ENCODE measurements at places on chromosomes 16 and 17.

GRCh38 chr16:23690771-23691482 lies 12.2 kb downstream of the PLK1 start:
- DNase-seq: no peak

DNA sequence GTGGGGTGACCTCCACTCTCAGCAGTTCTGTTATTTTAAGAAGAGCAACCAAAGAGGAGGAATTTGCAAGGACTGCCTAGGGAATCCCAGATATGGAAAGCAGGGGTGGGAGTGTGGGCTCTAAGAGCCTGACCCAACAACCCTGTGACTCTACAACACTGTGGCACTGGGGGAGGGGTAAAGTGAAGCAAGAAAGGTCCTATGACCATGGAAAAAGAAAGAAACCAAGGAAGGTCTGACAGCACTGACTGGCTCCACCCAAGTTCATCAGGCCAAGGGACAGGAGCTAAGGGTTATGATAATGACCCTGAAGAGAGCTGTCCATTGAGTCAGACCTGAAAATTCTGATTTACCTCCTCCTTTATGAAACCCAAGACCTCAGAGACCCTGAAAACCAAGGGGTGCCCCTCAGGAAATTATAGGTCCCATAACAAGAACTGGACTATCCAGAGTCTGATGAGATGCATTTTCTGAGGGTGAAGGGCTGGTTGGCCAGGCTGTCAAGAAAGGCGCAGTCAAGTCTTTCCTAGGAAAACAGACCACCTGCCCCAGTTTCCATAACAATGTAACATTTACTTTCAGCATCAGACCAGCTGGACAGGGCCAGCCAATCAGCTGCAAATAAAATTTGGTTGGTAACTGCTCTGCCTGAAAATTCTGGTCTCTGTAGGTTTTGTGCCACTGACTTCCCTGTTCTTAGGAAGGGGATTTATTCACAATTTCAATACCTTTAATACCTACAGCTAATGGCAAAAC lies 53.8 kb upstream of the MTMR4 start:
- DNase-seq: no peak

GRCh38 chr17:51251010-51251409 lies 8.8 kb downstream of the MBTD1 start:
- no peak for DNase-seq

DNA sequence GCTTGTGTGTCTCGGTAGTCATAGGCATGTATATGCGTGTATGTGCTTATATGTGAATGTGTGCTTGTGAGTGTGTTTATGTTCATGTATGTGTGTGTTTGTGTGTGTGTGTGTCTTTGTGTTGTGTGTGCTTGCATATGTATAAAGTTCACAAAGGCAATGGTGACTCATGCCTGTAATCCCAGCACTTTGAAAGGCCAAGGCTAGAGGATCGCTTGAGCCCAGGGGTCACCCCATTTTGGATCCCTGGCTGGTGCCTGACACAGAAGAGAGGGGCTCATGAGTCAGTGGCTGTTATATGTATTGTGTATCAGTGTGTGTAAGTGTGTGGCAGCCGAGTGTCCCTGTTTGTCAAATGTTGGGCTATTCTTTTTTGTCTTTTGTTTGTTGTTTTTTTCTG lies 69.3 kb downstream of the ABCC1 start:
- DNase-seq: no peak

DNA sequence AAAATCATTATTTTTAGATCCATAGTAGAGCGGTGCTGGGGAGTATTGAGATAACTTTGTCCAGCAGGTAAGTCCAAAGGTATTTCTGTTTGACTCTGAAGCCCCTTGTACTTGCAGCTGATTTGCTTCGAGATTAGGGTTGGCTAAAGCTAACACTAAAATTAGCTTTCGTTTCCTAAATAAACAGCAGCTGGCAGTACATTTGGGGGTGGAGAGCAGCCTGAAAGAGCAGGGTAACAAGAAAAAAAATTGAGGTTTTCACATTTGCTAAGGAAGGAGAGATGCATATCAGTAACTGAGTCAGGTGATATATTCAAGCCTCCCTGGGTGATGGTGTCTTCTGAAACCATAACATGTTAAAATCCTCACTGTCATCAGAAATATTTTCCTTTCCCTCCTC lies 37.4 kb upstream of the TMC5 start:
- DNase-seq: no peak

GRCh38 chr16:57529391-57530103 lies 6.8 kb downstream of the CCDC102A start:
- DNase-seq: no peak

- DNase-seq: no peak
Observed at GRCh38 chr17:62966426-62967204, 580 bp downstream of the TANC2 start.

DNA sequence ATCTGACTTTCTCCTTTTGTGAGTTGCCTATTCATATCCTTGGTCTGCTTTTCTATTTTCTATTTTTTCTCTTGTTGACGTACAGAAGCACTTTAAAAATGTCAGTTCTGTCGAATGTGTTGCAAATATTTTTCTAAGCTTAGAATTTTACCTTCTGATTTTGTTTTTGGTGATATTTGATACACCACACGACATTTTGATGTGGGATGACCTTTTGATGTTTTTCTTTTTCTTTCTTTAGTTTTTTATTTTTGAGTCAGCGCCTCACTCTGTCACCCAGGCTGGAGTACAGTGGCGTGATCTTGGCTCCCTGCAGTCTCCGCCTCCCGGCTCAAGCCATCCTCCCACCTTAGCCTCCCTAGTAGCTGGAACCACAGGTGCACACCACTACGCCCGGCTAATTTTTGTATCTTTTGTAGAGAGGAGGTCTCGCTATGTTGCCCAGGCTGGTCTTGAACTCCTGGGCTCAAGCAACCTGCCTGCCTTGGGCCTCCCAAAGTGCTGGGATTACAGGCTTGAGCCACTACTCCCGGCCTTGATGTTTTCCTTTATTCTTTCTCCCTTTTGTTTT lies 39.6 kb downstream of the WSB1 start:
- DNase-seq: no peak

DNA sequence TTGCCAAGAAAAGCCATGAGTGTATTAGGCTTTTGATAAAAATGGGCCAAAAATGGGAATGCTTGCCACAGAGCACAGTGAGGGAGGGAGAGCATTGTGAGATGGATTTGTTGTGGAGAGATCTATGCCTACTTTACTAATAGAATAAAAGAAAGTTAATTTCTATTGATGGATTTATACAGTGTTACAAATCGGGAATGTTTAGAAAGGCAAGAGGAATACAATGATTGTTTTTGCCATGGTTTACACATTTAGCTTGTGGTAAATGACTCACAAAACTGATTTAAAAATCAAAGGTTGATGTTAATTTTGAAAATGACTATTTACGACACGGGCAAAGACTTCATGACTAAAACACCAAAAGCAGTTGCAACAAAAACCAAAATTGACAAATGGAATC lies 16.6 kb downstream of the CCL4 start:
- no peak for DNase-seq

DNA sequence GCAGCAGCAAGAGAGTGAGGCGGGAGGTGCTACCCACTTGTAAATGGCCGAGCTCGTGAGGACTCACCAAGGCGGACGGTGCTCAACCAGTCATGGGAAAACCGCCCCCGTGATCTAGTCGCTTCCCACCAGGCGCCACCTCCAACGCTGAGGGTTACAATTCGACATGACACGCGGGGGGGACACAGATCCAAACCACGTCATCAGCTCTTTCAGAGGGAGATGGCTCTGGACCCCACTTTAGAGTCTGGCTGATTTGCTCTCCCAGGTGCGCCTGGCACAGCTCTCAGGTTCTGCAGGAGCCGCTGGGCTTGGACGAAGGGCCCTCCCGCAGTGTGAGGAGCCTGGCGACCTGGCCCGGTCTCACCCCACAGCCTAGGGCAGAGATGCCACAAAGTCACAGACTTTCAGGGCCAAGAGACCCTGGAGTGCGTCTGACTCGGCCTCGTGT lies 21.1 kb upstream of the DOC2B start:
- DNase-seq: no peak

GRCh38 chr17:64164596-64165285 lies 34.8 kb upstream of the ERN1 start:
- DNase-seq: no peak

DNA sequence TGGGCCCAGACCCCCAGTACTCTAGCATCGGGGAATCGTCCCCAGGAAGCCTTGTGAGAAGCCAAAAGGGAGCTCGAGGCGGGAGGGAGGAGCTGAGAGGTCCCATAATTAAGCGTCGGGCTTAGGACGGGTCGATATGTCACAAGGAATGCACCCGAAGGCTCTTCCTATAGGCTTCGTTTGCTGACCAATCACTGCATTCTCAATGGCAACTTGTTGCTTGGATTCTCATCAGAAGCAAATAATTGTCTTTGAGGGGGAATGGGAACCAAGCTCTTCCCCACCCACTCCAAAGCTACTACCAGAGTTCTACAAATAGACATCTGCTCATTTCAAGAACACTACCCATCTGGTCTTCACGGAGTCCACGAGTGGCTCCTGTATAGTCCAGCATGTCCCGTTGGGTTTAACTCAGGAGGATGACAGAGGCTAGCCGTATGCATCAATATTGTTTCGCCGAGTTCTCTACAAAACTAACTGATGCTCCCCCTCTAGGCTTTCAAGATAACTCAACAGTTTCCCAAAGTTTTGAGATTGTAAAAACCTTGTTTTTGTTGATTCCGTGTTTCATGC lies 628 bp upstream of the BLMH start:
- peak; percentile 41 for DNase-seq

DNA sequence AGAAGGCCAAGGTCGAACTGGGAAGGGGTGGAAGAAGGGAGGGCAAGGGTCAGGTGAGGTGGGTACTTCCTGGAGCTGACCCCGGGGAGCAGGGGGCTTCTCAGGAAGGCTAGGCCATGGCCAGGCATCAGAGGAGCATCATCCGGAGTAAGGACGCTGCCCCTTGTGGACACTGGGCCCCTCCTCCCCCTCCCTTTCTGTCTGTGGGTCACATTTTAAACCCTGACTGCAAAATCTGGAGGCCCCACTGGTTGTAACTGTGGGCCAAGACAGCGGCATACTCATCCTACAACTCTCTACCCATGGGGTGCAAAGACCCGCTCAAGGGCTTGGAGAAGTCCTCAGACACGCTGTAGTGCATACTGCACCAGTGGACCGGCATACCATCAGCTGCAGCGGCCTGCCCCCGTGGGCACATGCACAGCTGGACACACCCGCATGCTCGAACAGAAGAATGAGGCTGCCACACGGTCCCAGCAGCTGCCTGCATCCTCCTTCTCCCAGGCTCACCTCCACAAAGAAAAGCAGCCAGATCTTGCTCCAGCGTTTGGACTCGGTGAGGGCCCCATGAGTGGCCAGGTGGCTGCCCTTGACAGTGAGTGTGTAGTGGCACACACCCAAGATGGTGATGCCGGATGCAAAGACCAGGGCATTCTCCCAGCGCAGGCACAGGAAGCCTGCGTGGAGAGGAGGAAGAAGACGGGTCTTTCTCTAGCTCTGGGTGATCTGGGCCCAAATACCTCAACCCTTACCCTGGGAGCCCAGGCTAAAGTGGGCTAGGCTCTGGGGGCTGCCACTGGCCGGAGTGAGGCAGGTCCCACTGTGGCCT lies 1.2 kb downstream of the FADS6 start:
- no peak for DNase-seq

DNA sequence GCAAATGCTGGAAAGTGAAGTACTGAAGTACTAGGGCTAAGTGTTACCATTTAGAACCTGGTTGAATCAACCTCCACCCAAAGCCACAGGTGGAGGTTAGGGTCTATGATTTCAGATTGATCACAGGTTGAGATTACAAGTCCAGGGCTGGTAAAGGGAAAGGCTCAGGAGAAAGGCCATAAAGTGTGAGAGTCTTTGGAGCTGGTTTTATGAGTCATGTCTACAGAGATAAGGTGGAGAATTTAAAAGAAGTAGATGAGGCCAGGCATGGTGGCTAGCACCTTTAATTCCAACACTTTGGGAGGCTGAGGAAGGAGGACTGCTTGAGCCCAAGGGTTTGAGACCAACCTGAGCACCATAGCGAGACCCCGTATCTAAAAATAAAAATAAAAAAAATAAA lies 221.7 kb upstream of the CDH11 start:
- DNase-seq: no peak

DNA sequence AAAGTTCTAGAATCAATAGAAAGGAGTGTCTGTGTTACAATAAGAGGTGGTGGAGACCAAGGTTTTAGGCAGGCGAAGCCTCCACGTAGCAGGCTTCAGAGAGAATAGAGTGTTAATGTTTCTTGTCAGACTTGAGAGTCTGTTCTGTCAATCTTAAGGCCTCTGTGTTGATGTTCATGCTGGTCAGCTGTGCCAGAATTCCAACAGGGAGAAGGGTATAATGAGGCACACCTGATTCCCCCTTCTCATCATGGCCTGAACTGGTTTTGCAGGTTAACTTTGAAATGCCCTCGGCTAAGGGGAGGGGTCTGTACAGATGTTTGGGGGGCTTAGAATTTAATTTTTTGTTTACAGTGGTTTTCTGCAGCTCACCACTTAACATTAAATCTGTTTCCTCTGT lies 46.0 kb downstream of the RNF112 start:
- DNase-seq: no peak

GRCh38 chr16:3748307-3748706 lies 31.0 kb upstream of the TRAP1 start:
- DNase-seq: no peak

DNA sequence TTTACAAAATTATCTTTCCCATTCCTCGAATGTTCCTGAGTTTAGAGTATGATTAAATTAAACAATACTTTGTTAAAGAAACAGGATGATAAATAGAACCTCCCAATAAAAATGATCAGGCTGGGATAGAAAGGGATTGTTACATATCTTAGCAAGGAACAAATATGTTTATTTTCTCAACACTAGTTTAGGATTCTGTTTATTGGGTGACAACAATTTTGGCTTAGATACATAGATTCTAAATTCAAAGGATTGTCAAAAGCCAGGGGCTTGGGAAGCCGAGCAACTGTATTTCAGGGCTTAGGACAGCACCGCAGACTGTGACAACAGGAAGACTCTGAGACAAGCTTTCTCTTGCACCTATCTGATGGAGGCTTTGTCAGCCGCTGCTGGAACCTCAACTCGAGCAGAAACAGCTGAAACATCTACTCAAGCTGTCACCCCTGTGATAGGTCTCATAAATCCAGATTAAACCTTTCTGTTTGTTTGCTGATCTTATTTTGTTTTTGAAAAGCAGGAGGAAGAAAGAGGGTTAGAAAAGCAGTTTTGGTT lies 562.8 kb upstream of the ZFHX3 start:
- no peak for DNase-seq

- no peak for DNase-seq
Observed at GRCh38 chr17:41638941-41639340, 14.6 kb upstream of the KRT17 start.
